ENCODE measurements at places on chromosomes 1 and 21.

DNA sequence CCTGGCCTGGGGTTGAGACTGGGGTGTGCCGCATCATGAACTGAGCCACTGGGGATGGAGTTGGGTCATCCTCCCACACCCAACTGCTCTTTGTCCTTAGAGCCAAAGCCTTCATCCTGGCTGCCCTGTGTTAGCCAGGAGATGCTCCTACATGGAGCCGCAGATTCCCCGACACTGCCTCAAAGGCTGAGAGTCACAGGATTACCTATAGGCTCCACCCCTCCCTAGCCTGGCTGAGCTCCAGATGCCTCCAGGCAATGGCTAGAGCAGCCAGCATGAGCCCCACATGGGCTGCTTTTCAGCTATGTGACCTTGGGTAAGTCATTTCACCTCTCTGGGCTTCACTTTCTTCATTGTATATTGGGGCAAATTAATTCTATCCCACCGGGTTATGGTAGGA lies 119.9 kb upstream of the POU3F1 start:
- no peak overlapping the region for H3K27ac ChIP-seq
- H3K36me3 ChIP-seq: no peaks in the 10 kb centered on the region
- H3K4me3 ChIP-seq: no peak overlapping the region
- no peak for DNase-seq
- H3K4me1 ChIP-seq: no peaks in the 10 kb centered on the region
- no peaks in the 10 kb centered on the region for H3K27me3 ChIP-seq

DNA sequence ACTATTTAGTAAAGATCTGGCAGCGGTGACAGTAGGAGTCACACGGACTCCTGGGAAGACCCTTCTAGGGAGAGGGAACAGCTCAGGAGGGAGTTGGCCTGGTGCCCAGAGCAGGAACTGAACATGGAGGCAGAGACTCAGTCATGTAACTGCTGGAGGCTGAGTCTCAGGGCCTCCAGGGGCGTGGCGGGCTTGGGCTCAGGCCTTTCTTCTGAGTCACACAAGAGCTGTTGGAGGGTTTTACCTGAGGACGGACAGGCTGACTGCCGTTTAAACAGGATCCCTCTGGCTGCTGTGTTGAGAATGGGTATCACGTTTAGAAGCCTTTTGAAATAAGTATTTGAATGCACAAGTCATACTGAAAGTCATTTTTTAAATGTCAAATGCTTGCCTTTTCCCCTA lies 7.2 kb upstream of the ETS2 start:
- no peak overlapping the region for H3K27ac ChIP-seq
- no peaks in the 10 kb centered on the region for H3K36me3 ChIP-seq
- no peak for DNase-seq
- H3K4me3 ChIP-seq: no peak overlapping the region
- H3K4me1 ChIP-seq: no peaks in the 10 kb centered on the region
- no peaks in the 10 kb centered on the region for H3K27me3 ChIP-seq

DNA sequence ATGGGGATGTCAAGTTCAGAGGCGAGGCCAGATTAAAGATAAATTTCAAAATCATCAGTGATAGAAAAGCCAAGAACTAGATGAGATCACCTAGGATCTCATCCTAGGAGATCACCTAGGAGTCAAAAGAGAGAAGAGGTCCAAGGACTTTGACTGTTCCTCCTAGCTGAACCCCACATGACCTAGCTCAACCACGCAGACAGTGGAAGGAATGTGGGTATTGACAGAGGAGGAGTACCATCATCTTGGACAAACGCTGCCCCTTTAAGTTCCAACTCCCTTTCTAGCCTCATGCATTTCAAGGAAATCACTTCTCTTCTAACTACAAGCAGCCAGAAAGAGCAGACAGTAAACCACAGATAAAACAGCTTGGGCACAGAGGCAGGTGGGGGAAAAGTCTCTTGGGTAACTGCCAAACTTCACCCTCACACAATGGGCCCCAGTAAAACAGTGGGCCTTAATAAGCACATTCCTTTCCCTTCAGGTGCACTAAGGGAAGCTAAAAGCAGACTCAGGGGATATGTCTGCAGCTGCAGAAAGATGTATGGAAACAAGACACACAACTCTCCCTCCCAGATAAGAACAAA lies 12.5 kb upstream of the FAM76A start:
- H3K4me3 ChIP-seq: no peak overlapping the region
- H3K27ac ChIP-seq: no peak overlapping the region
- no peaks in the 10 kb centered on the region for H3K36me3 ChIP-seq
- no peaks in the 10 kb centered on the region for H3K4me1 ChIP-seq
- DNase-seq: no peak

DNA sequence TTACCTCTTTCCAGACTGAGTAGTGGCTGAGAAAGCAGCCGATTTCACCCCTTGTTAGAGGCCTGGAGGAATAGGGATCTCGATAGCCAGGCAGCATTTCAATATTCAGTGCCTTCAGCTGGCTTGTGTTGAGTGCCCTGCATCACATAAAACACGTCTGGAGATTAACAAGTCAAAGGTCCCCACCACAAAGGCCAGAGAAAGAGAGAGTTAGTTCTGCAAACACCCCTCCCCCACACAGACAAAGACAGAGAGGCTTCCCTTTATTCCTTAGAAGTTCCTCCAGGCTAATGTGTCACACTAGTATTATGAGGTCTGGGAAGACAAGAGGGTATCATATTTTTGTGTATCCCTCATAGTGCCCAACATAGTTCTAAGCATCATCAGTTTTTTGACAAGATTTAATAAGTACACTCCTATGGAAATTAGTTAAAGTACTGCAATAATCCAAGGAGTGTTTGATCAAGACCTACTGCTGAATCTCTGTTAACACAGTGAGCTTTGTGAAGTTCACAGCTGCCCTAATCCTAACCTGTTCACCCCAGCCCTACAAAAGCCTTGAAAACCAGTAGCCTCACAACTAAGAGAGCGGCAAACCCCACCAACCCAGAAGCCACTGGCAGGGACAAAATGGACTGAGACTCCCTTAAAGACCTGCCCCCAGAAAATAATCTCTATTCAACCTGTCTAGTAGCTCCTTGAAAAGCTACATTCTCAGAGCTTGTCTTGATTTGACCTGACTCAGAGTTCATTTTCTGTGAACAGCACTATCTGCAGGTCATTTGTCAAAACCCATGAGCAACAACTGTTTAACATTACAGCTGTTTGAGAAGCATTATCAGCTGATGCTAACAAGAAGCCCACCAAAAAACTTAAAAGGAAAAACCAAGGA lies 91.9 kb downstream of the COLGALT2 start:
- no peaks in the 10 kb centered on the region for H3K27me3 ChIP-seq
- peaks cover 5% of the 10 kb centered on the region for H3K4me1 ChIP-seq
- H3K36me3 ChIP-seq: no peaks in the 10 kb centered on the region
- no peak overlapping the region for H3K27ac ChIP-seq
- DNase-seq: no peak
- no peak overlapping the region for H3K4me3 ChIP-seq

- H3K27me3 ChIP-seq: no peaks in the 10 kb centered on the region
- no peaks in the 10 kb centered on the region for H3K4me1 ChIP-seq
Observed at GRCh38 chr1:186643614-186644013, 36.6 kb downstream of the PTGS2 start.

DNA sequence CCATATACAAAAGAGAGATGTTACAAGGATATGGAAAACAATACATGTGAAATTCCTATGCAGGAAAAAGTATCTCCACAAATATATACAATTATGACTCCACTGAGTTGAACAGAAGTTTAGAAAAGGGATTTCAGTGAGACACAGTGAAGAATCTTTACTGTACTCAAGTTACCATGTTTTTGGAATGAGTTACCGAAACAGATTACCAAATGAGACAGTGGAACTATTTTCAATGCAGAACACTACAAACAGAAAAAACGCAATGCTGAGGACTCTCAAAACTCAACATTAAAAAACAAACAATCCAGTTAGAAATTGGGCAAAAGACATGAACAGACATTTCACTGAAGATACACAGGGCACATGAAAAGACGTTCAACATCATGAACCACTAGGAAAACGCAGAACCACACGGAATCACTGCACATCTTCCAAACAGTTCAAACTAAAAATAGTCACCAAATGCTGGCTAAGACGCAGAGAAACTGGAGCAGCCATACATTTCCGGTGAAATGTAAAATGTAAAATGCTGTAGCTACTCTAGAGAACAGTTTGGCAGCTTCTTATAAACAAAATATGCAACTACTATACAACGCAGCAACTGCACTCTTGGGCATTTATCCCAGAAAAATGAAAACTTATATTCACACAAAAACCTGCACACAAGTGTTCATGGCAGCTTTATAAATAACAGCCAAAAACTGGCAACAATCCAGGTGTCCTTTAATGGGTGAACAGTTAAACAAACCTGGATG lies 118.7 kb downstream of the UBR4 start:
- no peak overlapping the region for H3K27ac ChIP-seq
- H3K4me3 ChIP-seq: no peak overlapping the region
- DNase-seq: no peak
- H3K36me3 ChIP-seq: peaks cover 86% of the 10 kb centered on the region

- DNase-seq: no peak
- no peaks in the 10 kb centered on the region for H3K27me3 ChIP-seq
- H3K4me1 ChIP-seq: no peaks in the 10 kb centered on the region
- H3K36me3 ChIP-seq: peaks cover 25% of the 10 kb centered on the region
- no peak overlapping the region for H3K27ac ChIP-seq
Observed at GRCh38 chr1:53971718-53972117, 25.6 kb downstream of the LRRC42 start.

DNA sequence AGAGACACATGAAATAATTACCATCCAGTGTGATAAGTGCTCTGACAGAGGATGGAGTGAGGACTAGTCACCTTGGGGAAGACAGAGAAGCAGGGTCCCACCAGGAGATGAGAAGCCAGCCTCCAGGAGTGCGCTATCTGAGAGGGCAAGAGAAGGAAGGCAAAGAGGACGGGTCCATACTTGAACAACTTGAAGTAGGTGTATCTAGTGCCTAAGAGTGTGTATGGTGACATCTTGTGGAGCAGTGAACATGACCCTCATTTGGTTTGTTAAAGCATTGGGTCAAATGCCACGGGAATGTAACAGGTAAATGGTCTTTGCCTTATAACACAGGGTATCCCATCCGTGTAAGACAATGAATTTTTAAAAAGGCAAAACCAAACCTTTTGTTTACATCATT lies 39.8 kb downstream of the MRPL39 start:
- DNase-seq: no peak
- H3K27me3 ChIP-seq: no peaks in the 10 kb centered on the region
- H3K27ac ChIP-seq: no peak overlapping the region
- no peak overlapping the region for H3K4me3 ChIP-seq
- H3K36me3 ChIP-seq: no peaks in the 10 kb centered on the region

- H3K27me3 ChIP-seq: peaks cover 2% of the 10 kb centered on the region
- no peaks in the 10 kb centered on the region for H3K36me3 ChIP-seq
- H3K4me3 ChIP-seq: no peak overlapping the region
- no peak overlapping the region for H3K27ac ChIP-seq
Observed at GRCh38 chr1:220391491-220391890, 119.2 kb upstream of the RAB3GAP2 start.

DNA sequence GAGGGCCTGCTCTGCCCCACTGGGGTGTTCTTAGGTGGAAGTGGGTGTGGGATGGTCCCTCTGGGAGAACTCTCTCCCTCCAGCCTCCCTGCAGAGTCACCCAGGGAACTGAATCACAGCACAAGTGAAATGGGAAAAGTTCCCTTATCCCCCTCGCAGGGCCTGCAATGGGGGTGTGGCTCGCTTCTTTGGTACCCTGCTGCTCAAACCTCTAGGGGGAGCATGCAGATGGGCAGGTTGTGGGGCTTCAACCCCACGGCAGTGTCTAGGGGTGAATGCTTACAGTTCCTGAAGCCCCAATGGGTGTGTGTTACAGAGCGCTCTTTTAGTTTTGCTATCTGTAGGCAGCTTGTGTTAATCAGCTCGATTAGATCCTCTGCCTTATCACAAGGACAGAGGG lies 59.0 kb upstream of the TINAGL1 start:
- H3K27ac ChIP-seq: no peak overlapping the region
- no peaks in the 10 kb centered on the region for H3K27me3 ChIP-seq
- no peak for DNase-seq
- no peaks in the 10 kb centered on the region for H3K36me3 ChIP-seq
- no peak overlapping the region for H3K4me3 ChIP-seq
- no peaks in the 10 kb centered on the region for H3K4me1 ChIP-seq

DNA sequence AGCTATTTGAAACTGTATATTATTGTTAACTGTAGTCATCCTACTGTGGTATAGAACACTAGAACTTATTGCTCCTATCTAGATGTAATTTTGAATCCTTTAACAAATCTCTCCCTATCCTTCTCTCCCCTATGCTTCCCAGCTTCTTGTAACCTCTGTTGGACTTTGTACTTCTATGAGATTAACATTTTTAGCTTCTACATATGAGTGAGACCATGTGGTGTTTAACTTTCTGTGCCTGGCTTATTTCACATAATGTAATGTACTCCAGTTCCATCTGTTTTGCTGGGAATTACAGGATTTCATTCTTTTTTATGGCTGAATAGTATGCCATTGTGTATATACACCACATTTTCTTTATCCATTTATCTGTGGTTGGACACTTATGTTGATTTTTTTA lies 64.5 kb upstream of the KIAA1614 start:
- no peak overlapping the region for H3K27ac ChIP-seq
- no peaks in the 10 kb centered on the region for H3K36me3 ChIP-seq
- no peaks in the 10 kb centered on the region for H3K4me1 ChIP-seq
- no peak for DNase-seq
- H3K4me3 ChIP-seq: no peak overlapping the region

- H3K27me3 ChIP-seq: no peaks in the 10 kb centered on the region
- no peak overlapping the region for H3K27ac ChIP-seq
- DNase-seq: no peak
- no peaks in the 10 kb centered on the region for H3K36me3 ChIP-seq
Observed at GRCh38 chr1:216045400-216045799, 377.8 kb downstream of the USH2A start.

GRCh38 chr1:230816018-230816417 lies 52.3 kb downstream of the C1orf198 start:
- H3K36me3 ChIP-seq: no peaks in the 10 kb centered on the region
- no peak for DNase-seq
- H3K4me3 ChIP-seq: no peak overlapping the region
- peaks cover 3% of the 10 kb centered on the region for H3K4me1 ChIP-seq

DNA sequence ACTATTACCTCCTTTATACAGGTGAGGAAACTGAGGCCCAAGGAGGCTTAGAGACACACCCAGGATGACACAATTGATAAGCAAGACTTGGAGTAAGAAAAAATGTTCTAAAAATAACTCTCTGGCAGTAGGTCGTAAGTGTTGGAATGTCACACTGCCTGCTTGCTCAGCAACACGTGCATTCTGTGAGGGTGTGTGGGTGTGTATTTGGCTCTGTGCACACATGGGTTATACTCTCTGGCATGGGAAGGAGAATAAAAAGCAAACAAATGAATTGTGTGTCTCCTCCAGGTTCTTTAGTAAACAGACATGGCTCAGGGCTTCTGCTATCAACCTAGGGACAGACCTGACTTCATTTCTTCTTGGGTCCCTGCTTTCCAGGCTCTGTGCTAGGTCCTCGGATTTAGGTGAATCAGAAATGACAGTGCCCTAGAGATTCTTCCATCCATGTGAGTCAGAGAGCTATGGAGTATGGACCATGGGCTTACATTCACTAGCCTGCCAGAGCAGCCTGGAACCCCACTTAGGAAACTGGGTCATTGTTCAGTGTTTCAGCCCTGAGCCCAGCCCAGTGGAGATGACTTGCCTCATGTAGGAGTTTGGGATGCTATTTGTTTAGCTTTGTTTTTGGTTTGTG lies 72.4 kb downstream of the ELAVL4 start:
- H3K27me3 ChIP-seq: no peaks in the 10 kb centered on the region
- H3K4me1 ChIP-seq: peaks cover 5% of the 10 kb centered on the region
- H3K4me3 ChIP-seq: no peak overlapping the region
- H3K27ac ChIP-seq: no peak overlapping the region
- H3K36me3 ChIP-seq: no peaks in the 10 kb centered on the region

All from spinal cord (tissue), 10 donors.